ENCODE measurements at places on chromosomes 2 and 18.

DNA sequence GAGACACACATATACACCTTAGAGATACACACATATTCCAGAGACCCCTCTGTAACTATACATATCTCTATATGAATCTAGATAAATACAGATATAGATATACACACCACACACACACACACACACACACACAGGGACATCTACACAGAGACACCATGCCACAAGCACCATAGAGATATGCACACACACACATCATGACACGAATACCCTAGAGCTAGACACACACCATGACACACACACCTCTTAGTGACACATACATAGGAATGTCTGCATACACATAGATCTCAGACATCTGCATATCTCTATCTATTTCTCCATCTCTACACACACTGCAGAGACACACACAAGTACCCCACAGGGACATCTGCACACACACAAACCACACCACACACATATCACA is 270.0 kb downstream of the CYRIA start:
- no peak for DNase-seq

DNA sequence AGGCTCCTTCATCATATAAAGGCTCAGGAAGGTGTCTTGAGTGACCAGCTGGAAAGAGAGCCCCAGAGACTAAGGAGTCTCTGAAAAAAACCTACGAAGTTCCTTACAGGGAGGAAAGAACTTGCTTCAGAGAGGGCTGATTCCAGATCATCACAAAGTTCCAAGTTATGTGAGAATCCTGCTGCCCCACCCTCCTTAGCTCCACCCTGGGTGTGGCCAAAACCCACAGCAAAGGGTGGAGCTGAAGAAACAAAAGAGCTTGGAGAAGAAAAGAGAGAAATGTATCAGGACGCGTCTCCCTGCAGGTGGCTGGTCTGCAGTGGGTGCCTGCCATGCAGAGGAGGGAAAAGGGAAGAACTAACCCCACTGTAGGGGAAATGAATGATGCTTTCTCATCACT is 32.8 kb upstream of the ZNF396 start:
- no peak for DNase-seq

DNA sequence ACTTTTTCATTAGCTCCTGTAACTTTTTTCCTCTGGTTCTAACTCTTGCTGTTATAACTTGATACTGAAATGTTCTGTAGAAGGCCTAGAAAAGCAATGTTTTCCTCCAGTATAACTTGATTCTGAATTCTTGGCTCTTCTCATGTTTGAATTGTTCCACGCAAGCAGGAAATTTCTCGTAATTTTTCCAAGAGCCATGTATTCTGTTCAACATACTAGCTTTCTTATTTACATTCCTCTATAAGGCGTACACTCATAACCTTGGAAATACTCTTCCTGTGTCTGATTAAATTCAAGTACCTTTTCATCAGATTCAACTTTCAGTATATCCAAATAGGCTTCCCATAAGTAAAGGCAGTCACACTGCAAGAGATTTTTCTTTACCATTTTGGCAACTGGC is 109.1 kb downstream of the SMAD2 start:
- DNase-seq: no peak

GRCh38 chr2:68849579-68850030 is 21.6 kb downstream of the BMP10 start:
- no peak for DNase-seq

GRCh38 chr2:237968048-237968862 is 1.4 kb downstream of the UBE2F start:
- no peak for DNase-seq

GRCh38 chr2:18940184-18940583 is 350.8 kb upstream of the NT5C1B start:
- no peak for DNase-seq

Measured in NCI-H526 treated with DMSO at 0.1 percent for 48 hours (cell line).